ENCODE measurements at places on chromosomes 5 and 9.

DNA sequence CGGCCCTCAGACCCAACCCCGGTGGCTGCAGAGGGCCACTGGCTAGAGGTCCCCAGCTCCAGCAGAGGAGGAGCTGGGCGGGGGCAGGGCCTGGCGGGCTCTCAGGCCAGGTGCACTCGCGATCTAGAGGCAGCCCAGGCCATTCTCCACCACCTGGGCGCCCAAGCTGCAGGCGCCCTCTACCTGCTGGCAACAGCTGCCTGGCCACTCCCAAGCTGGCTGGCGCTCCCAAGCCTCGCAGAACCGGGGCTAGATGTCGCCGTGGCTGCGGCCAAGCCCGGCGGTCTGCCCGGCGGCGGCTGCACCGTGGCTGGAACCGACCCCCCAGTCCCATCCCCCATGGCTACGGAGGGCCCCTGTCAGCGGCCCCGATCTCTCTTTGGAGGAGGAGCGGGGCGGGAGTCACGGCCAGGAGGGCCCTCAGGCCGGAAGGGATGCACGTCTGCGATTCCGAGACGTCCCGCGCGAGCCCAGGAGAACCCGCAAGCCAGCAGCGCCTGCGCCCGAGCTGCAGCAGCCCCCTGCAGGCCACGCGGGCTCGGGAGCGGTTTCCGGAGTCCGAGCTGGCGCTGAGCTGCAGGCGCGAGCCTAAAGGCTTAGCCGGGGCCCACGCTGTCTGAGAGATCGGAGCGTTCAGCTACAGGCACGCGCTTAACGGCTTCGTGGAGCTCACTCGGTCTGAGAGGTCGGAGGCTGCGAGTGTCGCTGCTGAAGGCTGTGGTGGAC is 44.3 kb upstream of the BICD2 start:
- DNase-seq = no peak

GRCh38 chr5:177588413-177588909 is 3.5 kb upstream of the TMED9 start:
- DNase-seq = no peak

DNA sequence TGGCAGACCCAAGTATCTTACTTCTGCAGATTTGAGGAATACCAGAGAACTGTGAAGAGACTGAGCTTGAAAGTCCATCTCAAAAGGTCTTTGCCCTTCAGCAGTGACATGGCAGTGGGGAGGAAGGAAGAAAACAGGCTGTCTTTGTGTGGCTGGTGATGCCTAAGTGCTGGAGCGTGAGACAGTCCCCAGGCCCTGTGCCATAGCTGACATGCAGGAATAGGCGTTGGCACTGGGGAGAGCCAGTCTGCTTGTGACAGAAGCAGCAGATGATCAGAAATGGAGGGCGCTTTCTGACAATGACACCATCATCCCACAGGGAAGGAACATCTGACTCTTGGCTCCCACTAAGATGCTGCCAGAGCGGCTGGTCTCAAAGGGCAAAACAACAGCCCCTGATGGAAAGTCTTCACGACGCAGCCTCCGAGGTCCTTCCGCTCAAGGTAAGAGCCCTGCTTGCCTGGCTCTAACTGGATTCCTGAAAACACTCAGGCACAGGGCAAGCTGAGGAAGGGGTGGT is 15.5 kb upstream of the GLRX start:
- DNase-seq = no peak

DNA sequence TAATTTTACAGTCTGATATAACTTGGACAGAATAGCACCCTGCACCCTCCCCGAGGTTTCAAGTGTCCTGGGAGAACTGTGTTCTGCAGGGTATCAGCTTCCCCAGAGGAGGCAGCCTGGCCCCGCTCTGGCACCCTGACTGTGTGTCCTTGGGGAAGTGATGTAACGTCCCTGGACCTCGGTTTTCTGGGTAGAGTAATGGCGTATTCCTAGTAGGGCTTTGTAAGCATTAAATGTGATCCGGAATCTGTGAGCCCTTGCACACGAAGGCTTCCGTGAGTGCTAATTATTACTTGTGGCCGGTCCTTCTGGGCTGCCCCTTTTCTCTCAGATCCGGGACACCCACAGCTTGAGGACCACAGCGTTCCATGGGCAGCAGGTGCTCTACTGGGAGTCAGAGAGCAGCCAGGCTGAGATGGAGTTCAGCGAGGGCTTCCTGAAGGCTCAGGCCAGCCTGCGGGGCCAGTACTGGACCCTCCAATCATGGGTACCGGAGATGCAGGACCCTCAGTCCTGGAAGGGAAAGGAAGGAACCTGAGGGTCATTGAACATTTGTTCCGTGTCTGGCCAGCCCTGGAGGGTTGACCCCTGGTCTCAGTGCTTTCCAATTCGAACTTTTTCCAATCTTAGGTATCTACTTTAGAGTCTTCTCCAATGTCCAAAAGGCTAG is 1.0 kb upstream of the CACFD1 start:
- no peak for DNase-seq

DNA sequence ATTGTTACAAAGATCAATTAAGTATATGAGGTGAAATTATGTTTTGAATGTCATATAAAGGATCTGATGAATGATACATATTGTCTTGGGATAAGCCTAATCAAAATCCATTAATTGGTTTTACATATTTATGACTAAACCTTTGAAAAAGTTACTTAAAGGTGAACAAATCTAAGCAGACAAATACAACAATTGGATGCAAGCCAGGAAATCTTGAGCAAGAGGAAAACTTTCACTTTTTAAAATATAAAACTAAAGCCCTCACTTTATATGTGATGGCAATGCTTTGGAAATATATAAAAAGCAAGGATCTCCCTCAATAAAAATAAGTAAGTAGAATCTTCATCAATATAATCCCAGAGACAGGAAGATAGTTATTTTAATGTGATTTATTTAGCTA is 80.1 kb downstream of the EDIL3 start:
- DNase-seq = no peak

GRCh38 chr9:127452691-127453090 is 1.4 kb downstream of the LRSAM1 start:
- DNase-seq = no peak

DNA sequence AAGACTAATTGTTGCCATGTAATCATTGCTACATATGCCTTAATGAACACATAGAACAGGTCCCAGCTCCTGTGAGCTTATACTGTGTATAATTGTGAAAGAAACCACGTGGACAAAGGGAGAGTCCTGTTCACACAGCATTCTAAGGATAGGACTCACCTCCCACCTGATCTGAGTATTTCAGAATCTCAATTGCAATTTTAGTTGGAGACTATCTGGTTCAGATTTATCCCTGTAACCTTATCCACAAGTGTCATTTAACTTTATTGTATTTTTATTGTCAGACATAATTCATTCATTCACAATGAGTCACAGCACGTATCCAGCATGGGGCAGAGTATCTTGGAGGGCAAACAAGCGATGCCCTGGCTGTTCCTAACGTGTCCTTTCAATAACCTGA is 448.3 kb downstream of the NTRK2 start:
- DNase-seq = no peak

DNA sequence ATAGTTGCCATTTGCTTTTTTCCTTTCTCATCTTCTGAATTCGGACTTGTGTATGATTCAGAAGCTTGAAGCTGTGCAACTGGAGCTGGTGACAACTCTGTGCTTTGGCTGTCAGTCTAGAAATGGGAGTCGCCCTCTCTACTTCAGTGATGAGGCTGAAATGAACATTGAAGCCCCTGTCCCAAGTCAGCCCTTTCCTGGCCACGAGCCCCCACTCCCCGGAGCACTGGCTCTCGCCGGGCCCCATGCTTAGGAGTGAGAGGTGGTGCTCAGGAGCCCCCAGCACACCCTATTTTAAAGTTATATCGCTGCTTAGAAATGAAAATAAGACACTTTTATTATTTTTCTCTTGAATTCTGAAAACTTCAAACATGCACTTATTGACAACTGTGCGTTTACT is 66.0 kb downstream of the PSMB7 start:
- no peak for DNase-seq

- DNase-seq = no peak
Observed at GRCh38 chr5:80804332-80804731, 149.5 kb upstream of the DHFR start.

GRCh38 chr5:159515909-159516415 is 185.7 kb upstream of the IL12B start:
- DNase-seq = no peak

DNA sequence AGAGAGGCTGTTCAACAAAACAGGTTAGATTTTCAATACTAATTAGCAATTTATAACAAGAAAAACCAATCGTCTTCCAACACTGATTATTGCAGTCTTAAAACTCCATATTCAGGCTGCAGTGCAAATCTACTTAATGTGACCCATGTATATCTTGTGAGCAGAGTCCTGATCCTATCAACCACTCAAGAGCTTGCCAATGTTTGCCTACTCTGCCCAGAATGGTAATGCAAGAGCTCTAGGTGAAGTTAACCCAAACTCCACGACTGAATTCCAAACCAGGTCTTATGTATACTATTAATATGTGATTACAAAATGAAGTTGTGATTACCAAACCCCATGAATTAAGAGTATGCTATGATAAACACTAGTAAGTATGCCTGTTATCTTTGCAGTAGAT is 17.1 kb downstream of the EFNA5 start:
- DNase-seq = no peak

GRCh38 chr5:94250985-94251384 is 367.4 kb downstream of the KIAA0825 start:
- no peak for DNase-seq

- DNase-seq = no peak
Observed at GRCh38 chr5:169567079-169567478, 16.5 kb upstream of the SPDL1 start.

DNA sequence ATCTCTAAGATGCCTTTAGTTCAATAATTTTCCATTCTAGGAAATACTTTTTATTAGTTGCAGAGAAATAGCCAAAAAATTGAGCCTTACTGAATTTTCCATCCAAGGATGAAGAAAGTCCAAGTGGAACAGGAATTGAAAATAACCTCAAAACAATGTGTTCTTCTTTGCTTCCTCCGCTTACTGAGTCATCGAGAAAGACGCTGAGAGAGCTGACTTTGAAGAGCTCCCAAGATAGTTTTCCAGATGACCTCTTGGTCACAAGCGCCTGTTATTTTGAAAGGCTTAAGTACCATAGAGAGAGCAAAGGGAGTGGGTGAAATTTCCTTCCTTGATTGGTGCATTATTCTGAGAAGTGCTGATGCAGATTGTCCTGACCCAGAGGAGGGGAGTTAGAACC is 253.5 kb upstream of the ATP10B start:
- DNase-seq = no peak

GRCh38 chr5:98103807-98104206 is 669.7 kb upstream of the RGMB start:
- no peak for DNase-seq

GRCh38 chr9:113350937-113351336 is 1.6 kb downstream of the BSPRY start:
- no peak for DNase-seq

- no peak for DNase-seq
Observed at GRCh38 chr5:90549729-90550275, 8.8 kb upstream of the ADGRV1 start.

DNA sequence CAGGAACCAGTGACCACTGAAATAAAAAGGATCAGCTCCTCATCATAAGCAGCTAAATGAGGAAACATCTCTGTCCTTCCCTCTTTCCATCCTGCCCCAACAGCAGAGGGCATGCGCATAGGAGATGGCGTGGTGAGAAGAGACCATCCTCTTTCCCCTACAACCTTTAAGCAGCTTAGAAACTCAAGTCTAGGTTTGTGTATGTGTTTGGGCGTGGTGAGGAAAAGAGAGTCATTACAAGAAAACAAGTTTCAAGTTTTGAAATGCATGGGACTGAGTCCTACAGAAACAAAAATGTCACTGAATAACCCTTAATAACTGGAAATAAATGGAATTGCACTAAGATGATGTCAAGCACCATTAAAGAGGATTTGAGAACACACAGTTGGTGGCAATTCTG is 96.4 kb upstream of the IL12B start:
- no peak for DNase-seq

DNA sequence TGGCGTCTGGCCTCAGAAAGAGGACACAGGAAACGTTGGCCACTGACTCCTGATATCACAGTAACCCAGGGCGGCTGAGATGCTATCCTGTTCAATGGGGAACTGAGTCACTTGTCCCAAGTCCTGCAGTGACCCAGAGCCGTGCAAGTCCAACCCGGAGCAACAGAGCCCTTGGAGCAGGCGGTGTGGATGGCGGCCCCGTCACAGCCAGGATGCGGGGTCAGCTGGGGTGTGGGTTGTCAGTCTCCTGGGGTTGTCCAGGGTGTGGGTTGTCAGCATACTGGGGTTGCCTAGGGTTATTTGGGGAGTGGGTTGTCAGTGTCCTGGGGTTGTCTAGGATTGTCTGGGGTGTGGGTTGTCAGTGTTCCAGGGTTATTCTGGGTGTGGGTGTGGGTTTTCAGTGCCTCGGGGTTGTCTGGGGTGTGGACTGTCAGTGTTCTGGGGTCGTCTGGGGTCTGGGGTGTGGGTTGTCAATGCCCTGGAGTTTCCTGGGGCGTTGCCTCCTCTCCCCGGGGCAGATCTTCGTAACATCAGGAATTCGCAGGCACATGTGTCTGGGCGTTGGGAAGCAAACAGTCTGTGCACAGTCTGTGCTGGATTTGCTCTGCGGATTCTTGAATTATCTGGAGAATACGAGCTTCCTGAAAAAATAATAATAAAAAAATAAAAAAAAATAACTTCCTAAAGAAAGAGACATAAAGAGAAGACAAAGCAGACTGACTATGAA is 257.5 kb downstream of the PARP8 start:
- DNase-seq = no peak

DNA sequence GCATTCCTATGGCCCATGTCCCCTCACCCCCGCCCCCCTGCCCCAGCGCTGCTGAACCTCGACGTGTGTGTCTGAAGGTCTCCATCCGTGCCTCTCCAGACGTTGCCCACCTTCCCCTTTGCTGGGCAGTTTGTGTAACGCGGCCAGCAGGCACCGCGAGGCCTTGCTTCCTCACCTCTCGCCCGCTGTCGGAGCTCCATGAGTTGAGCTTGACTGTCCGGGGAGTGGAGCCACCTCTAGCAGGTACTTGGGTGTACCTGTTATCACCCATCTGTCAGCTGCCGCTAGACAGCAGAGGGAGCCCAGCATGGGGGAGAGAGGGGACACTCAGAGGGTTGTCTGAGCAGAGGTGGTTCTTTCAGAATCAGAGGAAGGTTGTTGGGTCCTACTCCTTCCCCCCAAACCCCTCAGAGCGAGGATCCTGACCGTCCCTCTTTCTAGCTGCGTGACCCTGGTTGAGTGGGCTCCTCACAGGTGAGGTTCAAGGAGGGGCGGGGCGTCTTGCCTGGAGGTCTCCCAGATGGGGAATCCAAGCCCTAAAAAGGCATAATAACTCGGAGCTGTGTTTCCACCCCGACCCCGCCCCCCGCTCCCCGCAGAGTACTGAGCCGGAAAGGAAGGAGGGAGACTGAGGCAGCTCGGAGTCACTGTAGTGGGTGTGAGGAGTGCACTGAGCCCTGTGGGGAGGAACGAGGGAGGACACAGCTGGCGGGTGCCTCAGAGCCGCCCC is 184.7 kb downstream of the C9orf50 start:
- DNase-seq = no peak

DNA sequence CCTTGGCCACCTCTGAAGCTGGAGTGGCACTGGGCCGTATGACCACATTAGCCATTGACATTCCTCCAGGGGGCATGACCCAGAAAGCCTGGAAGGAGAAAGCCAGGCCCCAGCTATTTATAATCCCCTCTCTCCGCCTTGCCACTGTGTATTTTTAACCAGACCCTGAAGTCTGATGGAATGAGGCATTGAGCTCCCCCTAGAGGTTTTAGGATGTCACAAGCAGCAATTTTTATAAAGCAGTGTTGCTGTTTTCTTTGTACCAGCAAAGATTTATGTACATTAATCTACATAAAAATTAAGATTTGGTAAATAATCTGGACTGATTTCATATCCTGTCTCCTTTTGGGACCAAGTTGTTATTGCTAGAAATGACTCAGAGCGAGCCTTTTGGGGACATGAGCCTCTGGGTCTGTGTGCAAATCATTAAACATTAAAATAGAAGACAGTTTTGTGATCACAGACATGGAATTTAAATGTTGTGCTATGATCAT is 127.1 kb downstream of the TRIO start:
- peak; percentile 81 for DNase-seq
